ENCODE measurements at places on chromosomes 11 and 22. TPM values are rescaled to one million over a fixed set of nuclear protein-coding genes. Genes with fewer than 3 reads are reported as not detected.

OR2D2 gene
- not detected for total RNA-seq

RCE1 gene
- 41.7 TPM for total RNA-seq

ALKBH3 gene
- total RNA-seq, result 30.8 TPM

TRIM29 gene
- not detected for total RNA-seq

THAP7 gene
- 40.0 TPM for total RNA-seq

OR2AG1 gene
- not detected for total RNA-seq

CELSR1 gene
- 1.9 TPM for total RNA-seq

HSPA8 gene
- total RNA-seq, result 577 TPM

ARHGAP20 gene
- not detected for total RNA-seq

BTBD18 gene
- total RNA-seq, result not detected

VWA5A gene
- total RNA-seq, result 12.9 TPM

PCNX3 gene
- 102 TPM for total RNA-seq

OR4X2 gene
- not detected for total RNA-seq

OOSP4A gene
- not detected for total RNA-seq

OR6T1 gene
- not detected for total RNA-seq

CAVIN3 gene
- not detected for total RNA-seq

NOX4 gene
- not detected for total RNA-seq

DMC1 gene
- total RNA-seq, result 0.63 TPM

PRG3 gene
- not detected for total RNA-seq
